ENCODE measurements at places on chromosomes 12 and 14.
A peak's percentile ranks its signal among the peaks of the same experiment; 100 is the strongest.

- no peak for DNase-seq
Measured at GRCh38 chr14:24693353-24693737, 59.4 kb upstream of the GZMB start.

DNA sequence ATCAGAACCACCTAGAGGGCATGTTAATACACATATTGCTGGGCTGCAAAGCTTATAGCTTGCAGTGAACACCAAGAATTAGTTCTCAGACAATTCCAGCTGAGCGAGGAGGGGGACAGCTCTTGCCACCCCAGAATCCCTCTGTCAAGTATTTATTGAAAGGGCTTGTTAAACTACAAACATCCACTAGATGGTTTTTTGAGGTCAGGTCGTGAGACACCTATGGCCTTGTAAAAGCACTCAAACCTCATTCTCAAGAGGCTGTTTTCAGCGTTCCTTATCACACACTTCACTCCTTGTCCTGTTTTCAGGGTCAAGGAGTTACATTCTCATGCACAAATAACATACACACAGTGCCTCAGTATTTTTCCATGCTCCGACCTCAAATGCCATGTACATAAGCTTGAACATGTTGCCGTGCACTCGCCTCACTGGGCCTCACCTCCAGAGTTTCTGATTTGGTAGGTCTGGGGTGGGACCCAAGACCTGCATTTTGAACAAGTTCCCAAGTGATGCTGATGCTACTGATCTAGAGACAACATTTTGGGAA, 98.8 kb upstream of the PTPRR start:
- DNase-seq, result no peak

DNA sequence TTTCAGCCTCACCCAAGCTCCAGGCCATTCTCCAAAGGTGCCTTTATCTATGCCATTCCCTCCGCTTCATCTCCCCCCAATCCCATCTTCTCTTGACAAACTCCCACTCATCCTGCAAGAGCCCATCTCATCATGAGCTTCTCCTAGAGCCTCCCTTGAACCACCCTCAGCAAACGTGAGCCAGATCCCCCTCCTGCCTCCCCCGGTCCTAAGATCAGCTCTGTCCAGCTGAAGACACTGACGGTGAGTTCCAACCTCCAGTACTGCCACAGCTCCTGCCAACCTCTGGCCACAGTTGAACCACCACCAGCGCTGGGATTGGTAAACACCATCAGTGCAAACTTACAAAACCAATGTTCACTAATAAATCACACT, 124.6 kb downstream of the BCL11B start:
- DNase-seq, result no peak

DNA sequence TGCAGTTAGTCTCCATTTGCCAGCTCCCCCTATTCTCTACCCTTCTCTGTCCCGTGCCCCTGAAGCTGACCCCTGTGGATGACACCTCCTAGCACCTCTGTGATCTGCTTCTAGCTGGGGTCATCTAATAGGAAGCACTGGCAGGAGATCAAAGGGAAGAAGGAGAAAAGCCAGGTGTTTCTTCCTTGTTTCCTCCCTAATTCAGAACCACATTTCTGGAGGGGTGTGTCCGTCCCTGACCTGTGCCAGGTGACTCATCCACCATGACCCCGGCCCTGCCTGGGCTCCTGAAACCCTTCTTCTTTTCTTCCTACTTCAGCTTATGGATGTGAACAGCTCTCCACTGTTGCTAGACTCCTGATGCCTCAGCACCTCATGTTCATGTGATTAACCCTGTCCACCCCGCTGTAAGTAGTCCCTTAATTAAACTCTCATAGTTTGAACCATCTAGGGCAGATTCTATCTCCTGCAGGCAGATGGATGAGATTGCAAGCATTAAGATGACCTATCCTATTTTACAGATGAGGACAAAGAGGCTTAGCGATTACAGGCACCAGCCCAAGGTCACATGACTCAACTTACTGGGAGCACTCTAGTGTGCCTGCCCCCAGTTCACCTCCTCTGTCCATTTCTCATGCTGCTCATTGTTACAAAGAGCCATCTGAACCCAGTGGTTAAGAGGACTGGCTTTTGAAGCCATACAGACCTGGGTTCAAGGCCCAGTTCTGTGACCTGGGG, 770.5 kb downstream of the MED13L start:
- DNase-seq, result no peak

DNA sequence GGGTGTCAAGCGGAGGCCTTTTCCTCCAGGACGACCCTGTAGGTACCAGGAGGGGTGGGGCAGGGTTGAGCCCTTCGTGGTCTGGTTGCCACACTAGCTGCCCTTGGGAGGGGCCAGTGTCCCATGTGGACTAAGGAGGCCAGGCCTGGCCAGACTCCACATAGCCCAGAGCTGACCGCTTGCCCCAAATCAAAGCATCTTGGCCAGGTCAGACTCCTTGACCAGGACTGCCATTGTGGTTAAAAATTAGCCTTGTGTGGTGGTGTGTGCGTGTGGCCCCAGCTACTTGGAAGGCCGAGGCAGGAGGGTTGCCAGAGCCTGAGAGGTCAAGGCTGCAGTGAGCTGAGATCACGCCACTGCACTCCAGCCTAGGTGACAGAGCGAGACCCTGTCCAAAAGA, 24.8 kb downstream of the ALDH2 start:
- no peak for DNase-seq

DNA sequence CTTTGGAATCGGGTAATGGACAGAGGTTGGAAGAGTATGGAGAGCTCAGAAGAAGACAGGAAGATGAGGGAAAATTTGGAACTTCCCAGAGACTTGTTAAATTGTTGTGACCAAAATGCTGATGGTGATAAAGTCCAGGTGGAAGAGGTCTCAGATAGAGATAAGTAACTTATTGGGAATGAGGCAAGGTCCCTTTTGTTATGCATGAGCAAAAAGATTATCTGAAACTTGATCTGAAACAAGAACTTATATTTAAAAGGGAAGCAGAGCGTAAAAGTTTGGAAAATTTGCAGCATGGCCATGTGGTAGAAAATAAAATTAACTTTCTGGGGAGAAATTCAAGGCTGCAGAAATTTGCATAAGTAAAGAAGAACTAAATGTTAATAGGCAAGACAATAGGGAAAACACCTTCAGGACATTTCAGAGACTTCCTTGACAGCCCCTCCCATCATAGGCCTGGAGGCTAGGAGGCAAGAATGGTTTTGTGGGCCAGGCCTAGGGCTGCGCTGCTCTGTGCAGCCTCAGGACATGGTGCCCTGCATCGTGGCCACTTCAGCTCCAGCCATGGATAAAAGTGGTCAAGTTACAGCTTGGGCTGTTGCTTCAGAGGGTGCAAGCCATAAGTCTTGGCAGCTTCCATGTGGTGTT, 425.7 kb upstream of the PRICKLE1 start:
- no peak for DNase-seq

DNA sequence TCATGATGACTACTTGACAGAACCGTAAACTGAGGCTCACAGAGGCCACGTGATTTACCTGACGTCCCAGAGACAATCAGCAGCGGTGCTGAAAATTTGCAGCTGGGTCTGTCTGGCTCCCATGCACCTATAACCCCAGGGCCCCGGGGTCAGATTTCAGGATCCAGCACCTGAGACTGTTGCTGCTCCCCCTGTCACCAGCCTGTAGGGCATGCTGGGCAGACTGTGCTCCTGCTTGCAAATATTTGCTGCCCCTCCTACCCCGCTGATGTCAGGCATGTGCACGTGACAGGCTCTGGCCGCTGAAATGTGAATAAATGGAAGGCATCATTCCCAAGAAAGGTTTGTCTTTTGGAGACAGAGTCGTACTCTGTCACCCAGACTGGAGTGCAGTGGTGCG, 6.0 kb downstream of the MMAB start:
- DNase-seq, result no peak

GRCh38 chr12:67991158-67991557, 1.9 kb downstream of the IFNG-AS1 start:
- no peak for DNase-seq

- no peak for DNase-seq
Measured at GRCh38 chr14:39265806-39266524, 32.2 kb downstream of the MIA2 start.

DNA sequence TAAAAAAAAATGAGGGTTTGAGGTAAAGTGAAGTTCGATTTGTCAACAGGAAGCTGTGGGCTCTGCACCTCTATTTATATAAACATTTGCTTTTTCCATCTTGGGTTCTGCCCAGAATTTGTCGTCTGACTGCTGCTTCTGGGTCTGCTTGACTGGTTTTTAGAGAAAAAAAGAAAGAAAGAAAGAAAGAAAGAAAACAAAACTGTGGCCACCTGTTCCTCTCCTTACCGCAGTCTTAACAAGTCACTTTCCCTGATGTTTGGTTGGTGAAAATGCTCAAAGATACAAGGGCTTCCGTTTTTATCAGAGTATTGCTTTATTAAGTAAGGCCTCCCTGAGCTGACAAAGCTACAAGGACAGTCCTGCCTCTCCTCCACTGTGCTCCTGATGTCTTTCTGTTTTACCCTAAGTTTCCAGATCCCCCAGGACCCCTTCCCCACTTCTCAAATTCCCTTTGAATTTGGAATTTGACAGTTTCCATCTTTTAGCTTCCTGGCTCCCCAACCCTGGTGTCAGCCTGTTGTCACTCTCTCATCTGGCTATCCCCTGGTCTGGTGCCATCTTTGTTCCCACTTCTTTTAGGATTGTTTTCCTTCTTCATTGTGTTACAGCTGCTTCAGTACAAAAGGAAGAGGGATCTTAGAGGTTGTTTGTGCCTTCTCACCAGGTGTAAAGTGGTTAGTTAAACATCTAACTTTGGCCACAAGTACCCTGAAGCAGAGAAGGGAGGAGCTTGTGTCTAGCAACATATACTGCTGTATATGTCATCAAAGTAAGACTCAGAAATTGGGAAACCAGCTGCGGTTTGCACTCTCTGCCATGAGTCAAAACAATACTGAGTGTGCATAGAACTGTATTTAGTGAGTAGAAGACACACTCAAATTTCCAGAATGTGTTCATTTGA, 18.0 kb downstream of the MFAP5 start:
- DNase-seq, result no peak

DNA sequence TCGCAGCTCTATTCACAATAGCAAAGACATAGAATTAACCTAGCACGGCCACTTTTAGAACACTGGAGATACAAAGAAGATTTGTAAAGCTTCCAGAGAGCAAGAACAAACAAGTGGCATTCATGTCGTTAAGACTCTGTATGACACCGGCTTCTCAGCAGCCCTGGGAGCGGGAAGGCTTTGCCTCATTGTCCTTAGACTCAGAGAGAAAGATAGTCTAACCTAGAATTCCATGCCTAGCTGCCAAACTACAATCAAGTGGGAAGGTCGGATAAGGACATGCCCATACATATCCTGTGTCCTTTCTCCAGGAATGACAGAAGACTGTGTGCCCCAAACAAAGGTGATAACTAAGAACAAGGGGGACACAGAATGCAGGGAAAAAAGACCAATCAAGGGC, 1038.3 kb downstream of the BCL11B start:
- DNase-seq, result no peak

- no peak for DNase-seq
Measured at GRCh38 chr12:59386236-59386635, 209.6 kb upstream of the SLC16A7 start.

DNA sequence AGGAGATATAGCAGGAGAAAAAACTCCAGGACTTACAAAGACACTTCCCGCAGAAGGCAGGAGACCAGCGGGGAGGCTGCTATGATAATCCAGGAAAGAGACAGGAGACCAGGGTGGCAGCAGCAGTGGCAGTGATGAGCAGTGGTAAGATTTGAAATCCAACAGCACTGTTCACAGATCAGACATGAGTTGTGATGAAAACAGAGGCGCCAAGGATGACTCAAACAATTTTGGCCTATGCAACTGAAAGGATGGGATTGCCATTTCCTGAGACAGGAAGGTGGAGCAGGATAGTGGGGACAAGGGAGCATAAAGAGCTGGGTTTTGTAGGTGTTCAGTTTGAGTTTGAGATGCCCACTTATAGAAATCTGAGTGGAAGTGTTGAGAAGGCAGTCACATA, 108.6 kb upstream of the DYRK2 start:
- no peak for DNase-seq

- DNase-seq, result no peak
Measured at GRCh38 chr12:79983492-79983891, 48.6 kb upstream of the PPP1R12A start.

- DNase-seq, result no peak
Measured at GRCh38 chr14:104131968-104132732, 6.2 kb upstream of the KIF26A start.

DNA sequence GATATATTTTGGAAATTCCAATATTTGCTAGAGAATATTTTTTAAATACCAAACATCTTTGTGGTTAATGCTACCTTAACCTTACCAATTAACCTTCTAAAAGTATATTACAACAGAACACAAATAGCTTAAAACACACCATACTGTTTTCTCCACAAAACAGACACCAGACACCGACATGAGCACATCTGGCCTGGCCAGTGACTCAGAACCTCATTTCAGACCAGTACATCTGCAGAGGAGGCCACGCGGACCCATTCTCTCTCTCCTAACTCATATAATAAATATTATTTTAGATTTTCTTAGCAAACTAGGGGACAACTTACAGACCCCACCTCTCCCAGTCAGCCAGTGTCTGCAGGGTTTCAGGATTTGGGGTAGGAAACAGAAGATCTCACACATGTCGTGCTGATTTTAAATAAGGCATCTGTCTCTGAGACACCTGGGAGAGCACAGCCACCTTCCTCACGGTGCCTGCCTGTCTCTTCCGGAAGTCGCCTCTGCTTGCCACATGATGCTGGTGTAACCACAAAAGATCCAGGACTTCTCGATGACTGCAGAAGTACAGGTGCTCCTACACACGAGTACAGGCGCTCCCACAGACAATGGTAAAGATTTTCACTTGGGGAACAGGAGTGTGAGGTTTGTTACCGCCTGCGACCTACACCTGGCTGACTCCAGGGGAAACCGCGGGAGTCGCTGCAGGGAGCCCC, 9.7 kb upstream of the ANKLE2 start:
- DNase-seq, result no peak

- DNase-seq, result no peak
Measured at GRCh38 chr12:132724506-132725241, 14.0 kb downstream of the PGAM5 start.

DNA sequence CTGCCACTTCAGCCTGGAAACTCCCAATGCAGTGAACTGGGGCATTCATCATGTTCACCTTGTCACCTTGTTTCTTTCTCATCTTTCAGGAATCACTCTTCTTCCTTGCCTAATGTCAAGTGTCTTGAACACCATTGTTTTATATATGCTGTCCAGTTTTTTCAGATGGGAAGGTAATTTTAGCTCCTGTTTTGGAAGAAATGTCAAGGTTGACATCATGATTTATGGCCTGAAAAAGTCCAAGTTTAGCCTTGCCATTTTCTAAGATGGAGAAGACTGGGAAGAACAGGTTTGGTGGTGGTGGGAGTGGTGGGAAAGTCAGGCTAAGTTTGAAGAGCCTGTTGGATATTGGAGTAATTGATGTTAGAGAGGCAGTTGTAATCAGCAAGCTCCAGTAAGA, 54.0 kb downstream of the ADCK1 start:
- no peak for DNase-seq

DNA sequence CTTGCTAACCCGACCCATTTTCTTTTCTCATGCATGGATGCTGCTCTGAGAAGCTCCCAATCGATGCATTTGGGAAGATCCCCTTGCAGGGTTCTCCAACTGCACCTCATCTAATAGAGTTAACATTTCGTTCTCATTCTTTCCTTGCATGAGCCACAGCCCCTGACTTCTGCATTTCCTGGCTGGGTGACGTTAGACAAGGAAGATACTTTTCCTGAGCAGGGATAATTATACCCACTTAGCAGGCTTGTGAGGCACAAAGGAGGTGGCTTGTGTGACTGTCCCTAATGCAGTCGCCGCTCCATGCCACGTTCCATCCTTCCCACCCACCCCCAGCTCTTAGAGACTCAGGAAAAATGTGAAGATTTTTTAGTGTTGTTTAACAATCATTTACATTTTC, 195.1 kb downstream of the CHST11 start:
- DNase-seq, result peak; percentile 66
